Effector memory CD4-positive, alpha-beta T cell (primary cell): ENCODE measurements at places on chromosomes 5 and 9.

DNA sequence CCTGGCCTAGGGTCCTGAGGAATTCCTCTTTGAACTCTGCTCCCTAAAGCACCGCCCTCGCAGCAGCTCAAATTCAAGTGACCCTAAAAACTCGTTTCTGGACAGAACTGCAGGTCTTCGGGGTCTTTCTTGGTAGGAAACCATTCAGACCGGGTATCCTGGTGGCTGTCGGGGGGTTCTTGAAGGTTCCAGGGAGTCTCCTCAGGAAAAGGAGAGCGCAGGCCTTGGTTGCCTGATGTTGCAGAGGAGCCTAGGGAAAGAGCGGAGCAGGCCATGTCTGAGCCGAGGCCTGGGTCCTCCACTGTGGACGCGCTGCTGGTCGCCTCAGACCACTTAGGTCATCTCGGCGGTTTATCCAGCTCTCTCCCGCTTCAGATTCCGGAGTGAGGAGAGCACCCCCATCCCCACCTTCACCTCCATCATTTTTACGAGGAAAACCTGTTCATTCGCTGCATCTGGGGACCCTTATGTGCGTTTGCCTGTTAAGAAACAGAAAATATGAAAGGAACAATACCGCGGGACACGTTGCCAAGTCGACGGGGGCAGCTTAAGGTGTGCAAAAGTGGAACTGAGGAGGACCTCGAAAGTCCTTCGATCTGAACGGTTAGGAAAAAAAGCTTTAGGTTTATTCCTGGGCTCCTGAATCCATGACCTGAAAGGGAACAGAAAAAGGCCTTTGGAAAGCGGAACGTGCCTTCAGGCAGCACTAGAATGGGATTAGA is 299.4 kb downstream of the PARP8 start:
- DNase-seq: no peak

- no peak for DNase-seq
Measured at GRCh38 chr9:12955510-12956163, 180.8 kb downstream of the LURAP1L start.

DNA sequence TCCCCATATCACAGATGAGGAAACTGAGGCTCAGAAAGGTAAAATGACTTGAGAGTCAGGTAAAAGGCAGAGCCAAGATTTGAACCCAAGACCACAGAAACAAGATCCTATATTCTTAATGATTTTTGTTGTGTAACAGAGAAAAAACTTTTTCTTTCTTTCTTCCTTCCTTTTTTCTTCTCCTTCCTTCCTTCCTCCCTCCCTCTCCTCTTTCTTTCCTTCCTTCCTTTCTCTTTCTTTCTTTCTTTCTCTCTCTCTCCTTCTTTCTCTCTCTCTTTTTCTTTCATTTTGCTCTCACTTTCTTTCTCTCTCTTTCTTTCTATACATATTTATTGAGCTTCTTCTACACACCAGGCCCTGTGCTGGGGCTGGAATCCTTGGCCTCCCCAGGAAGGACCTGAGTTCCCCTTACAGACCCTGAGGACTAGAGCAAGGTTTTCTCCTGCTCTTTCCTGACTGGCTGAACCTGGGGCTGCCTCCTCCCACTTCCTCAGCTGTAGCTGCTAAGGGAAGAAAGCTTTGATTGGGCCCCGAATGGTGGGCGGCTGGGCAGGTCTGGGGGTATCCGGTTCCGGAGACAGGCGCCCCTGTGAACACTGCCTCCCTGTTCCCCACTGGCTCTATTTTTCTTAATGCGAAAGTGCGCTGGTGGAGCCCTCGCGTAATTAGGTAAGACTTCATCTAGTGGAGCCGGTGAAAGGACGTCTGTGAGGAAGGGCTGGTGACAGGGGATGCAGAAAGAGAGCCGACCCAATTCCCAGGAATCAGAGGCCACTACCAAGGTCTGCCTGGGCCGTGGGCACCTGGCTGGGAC is 27.4 kb upstream of the KIF12 start:
- DNase-seq: no peak

GRCh38 chr5:1325870-1326531 is 18.9 kb downstream of the CLPTM1L start:
- DNase-seq: no peak

DNA sequence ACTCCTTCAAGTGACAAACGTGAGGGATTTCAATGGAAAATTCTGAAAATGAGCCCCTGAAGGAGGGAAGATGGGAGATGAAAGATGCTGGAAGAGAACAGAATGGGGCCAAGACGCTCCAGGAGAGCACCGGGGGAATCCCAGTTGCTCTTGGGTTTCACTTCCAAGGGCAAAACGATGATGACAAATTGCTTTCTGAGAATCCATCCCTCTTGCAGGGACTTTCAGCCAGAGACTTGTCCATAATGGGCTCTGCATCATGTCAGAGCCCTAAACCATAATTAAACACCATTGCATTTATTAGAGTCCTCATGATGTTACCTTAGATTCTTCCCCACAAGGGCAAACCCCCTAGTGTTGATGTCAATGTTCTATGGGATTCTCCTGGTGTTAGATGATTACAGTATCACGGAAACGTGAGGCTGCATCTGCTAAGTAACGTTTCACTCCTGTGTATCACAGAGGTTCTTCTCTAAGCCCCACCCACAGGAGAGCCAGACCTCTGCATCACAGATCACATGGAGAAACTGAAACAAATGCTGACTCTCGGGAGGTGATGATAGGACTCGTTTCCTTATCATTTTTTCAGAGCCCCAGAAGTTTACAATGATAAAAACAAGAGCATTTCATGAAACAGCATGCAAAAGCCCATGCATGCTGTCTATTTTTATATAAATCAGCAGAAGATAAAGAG is 114.4 kb downstream of the TENT4A start:
- DNase-seq: no peak

GRCh38 chr5:28084069-28084468 is 1045.7 kb upstream of the CDH9 start:
- DNase-seq: no peak

GRCh38 chr9:73064315-73064714 is 87.3 kb upstream of the ANXA1 start:
- no peak for DNase-seq

DNA sequence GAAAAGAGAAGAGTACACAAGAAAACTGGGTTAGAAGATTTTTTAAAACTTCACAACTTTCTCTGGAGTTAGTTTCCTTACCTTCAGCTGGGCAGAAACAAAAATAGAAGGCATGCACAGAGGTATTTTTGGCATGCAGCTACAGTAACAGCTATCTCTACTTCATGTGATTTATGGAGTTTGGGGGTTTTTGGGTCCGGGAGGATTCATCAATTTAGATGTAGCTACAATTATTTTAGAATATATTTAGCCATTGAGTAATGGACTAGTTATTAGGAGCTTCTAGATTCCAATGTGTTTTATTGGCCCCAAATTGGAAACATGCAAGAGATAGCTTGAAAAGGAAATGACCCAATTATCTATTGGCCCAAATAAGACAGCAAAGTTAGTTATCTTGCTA is 91.6 kb upstream of the TNFAIP8 start:
- DNase-seq: no peak
